Retinal pigment epithelial cell (primary cell): ENCODE measurements at places on chromosomes 1 and 21.

DNA sequence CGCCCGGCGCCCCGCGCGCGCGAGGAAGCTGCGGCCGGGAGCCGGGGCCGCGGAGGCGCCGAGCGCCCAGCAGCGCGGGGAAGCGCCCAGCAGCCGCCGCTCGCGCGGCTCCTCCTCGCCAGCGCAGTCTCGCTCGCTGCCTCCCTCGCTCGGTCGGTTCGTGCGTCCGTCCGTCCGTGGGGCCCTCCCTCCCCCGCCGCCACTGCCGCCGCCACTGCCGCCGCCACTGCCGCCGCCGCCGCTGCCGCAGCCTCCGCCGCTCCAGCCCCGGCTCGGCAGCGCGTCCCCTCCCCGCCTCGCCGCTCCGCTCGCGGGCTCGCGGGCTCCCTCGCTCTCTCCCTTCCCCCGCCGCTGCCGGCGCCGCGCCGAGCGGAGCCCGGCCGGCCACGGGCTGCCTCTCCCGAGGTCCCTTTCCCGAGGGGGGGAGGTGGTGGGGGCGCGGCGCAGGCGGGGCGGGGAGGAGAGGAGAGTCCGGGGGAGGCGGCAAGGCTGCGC, at the start of gene KCND3:
KCND3 (minus strand) TSS at position 138 of the 495 bp plus-strand sequence.
- DNase-seq = no peak

GRCh38 chr1:83583351-83584014, 415.4 kb downstream of the TTLL7 start:
- DNase-seq = no peak

- DNase-seq = no peak
These were observed 66.1 kb downstream of the ALG14 start for GRCh38 chr1:95006681-95007080.

DNA sequence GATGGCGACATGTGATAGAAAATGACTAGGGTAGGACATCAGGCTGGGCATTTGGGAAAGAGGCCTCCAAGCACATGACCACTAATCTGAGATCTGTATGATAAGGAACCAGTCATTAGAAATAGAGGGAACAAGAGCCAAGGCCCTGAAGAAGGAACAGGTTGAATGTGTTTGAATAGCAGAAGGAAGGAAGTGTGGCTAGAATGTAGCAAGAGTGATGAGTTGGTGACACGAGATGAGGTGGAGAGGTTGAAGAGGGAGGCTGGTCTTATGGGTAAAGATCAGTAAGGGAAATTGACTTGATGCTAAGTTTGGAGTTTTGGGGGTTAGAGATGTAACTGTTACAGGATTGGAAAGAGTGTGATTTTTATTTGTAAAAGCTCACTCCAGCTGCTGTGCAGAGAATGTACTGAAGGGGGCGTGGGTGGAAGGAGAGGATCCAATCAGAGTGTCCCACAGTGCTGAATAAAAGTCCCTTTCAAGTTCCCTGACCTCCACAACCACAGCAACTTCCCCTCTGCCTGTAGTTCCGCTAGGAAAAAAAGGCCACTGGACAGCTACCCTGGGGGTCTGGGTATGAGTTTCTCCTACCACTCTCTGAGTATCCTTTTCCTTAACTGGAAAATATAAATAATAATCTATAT, 295.0 kb downstream of the OMA1 start:
- DNase-seq = no peak

- DNase-seq = no peak
These were observed 275.6 kb upstream of the ADGRL2 start for GRCh38 chr1:81525085-81525484.

- no peak for DNase-seq
These were observed 25.8 kb upstream of the PIGC start for GRCh38 chr1:172469717-172470116.

- DNase-seq = no peak
These were observed 3.1 kb upstream of the CDC14A start for GRCh38 chr1:100349246-100349645.

DNA sequence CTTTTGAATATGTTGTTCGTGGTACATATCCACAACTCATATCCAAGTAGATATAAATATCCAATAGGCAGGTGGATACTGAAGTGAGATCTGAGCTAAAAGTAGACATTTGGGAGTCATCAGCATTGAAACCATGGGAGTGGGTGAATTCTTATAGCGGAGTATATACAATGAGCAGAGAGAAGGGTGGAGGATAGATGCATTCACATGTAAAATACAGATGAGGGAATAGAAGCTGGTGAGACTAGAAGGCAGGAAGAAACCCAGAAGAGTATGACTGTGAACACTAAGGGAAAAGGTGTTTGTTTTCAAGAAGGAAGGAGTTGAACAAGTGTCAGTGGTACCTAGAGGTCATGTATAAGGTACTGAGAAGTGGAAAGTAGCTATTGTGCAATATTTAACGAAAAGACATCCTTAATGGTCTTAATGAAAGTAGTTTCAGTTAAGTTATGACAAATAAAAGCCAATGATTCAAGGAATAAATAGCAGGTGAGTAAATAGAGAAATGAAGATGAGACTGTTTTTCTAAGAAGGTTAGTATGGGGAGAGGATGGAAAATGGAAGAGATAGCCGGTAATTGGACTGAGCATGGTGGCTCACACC, 181.6 kb upstream of the CACYBP start:
- DNase-seq = no peak

DNA sequence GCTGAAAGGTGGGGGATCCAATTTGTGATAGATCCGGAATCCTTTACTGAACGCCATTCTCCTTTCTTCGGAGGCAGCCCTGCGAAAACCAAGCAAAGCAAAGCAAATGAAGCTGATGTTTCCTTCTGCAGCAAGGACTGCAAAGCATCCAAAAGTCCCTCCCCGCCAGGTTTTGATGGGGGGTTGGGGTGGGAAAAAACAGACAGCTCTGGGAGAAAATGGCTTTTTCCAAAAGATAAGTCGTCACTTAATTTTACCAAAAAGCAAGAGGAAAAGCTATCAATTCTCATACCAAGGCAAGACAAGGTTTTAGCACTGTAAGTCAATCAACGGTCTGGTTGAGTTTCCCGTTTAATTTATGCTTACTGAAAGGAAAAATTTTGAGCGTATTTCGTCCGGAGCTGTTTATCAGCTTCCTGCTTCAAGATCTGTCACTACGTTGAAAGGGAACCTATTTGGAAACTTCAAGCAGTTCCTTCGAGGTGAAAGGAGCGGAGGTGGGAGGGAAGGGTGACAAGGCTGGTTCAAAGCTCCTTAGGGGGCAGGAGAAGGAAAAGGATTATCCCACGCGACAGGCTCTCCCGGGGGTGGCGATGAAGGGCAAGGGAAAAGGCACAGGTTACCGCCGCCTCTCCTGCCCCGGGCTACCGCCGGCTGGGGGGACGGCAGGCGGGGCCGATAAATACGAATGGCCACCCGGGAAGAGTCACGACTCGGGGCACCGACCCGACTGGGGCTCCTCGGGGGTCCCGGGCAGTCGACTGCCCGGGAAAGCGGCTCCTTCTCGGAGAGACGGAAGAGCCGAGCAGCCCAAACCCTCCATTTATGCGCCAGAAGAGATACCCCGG, 750 bp downstream of the SYNJ1 start:
- DNase-seq = no peak

DNA sequence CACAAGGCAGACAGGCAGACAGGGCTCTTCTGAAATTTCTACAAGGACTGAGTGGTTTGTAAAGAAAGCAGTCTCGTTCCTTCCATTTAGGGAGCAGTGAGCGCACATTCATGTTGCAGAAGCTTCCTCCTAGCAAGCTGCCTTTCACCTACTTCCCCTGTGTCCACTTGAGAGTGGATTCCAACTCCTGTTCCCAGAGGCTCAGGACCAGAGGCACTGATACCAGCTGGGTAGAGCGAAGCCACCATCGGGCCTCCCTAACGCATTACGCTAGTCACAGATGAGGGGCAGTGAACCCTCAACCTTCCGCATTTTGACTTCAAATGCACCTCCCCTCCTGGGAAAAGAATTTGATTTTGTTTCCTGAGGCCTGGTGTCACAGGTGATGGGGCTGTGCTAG, 215.8 kb downstream of the SIPA1L2 start:
- no peak for DNase-seq

- no peak for DNase-seq
These were observed 452.9 kb upstream of the CXADR start for GRCh38 chr21:17059936-17060335.

- DNase-seq = no peak
These were observed 26.1 kb downstream of the ARMH1 start for GRCh38 chr1:44700573-44700972.

- no peak for DNase-seq
These were observed 75.4 kb downstream of the MRPL37 start for GRCh38 chr1:54275349-54275748.

- DNase-seq = no peak
These were observed 623 bp downstream of the PTPRF start for GRCh38 chr1:43531107-43531905.

GRCh38 chr1:180920702-180921101, 8.0 kb downstream of the KIAA1614 start:
- no peak for DNase-seq
